Stimulated activated naive CD4-positive, alpha-beta T cell (primary cell): ENCODE measurements at places on chromosomes 6 and 20.

GRCh38 chr6:52946306-52946705 lies 36.8 kb upstream of the GSTA3 start:
- DNase-seq = no peak

GRCh38 chr6:146850238-146850896 lies 251.6 kb downstream of the ADGB start:
- no peak for DNase-seq

DNA sequence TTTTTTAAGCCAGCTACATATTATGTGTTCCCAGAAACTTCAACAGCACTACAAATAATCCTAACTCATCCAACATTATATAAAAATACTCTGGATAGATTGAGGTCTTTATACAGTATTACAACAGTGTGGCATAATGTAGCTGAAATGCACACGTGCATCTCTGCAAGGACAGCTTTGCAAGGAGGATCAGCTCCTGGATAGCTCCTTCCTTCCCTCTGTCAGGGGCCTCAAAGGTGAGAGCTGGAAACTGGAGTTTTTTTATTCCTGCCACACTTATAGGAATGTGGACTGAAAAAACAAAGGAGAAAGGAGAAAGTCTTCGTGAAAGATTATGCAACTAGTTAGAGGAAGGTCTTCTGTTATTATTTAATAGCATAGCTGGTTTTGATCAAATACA lies 53.1 kb downstream of the PLG start:
- no peak for DNase-seq

DNA sequence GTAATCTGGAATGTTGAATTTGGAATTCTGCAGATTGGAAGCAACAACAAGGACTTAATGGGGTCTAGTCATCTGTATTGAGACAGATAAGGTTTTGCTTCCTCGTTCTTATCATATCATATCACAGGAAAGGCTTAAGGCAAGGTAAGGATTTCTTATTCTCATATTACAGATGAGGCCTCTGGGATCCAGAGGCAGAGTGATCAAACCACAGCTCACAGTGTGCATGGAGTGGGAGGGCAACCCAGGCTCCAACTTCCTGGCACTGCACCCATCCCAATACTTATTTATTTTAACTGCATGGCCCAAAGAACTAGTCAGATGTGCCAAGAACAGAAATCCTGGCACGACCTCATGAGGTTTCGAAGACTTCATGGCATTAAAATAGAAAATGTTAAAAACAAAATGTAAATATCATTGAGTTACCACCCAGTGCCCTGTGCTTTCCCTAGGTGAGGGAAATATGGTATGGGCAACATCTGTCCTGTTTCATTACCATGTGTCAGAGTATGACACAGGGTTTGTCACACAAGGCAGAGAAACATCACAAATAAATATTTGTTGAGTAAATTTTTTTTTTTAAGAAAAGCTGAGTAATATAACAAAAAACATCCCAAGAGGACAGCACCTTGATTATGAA lies 191.9 kb downstream of the ISM1 start:
- DNase-seq = no peak

DNA sequence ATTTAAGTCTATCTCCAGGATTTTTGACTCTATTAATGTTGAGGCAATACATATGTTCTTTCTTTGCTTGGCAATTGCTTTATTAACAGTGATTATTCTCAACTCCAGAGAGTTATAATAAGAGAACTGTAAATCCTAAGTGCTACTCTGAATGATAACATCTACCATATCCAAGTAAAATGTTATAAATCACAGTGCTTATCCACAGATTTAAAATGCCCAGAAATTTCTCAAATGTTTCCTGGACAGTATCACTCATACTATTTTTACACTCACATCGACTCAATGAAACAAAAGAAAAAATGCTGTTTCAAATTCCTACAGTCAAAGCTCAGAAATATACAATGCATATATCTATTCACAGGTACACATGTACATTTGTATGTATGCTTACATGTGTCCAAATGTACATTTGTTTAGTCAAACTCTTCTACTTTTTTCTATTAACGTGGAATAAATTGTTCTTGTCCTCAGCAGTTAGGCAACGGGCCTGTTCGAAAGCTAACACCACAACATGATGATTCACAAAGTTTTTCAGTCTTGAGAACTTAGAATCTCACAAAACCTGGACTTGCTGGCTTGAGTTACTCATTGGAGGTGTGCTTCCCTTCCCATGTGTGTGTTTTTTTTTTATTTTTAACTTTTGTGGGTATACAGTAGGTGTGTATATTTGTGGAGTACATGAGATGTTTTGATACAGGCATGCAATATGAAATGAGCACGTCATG lies 193.0 kb downstream of the GJA10 start:
- DNase-seq = no peak

GRCh38 chr6:100453701-100454521 lies 10.8 kb downstream of the SIM1 start:
- no peak for DNase-seq

- DNase-seq = no peak
These were observed 124.0 kb downstream of the PXDC1 start for GRCh38 chr6:3627501-3627900.

DNA sequence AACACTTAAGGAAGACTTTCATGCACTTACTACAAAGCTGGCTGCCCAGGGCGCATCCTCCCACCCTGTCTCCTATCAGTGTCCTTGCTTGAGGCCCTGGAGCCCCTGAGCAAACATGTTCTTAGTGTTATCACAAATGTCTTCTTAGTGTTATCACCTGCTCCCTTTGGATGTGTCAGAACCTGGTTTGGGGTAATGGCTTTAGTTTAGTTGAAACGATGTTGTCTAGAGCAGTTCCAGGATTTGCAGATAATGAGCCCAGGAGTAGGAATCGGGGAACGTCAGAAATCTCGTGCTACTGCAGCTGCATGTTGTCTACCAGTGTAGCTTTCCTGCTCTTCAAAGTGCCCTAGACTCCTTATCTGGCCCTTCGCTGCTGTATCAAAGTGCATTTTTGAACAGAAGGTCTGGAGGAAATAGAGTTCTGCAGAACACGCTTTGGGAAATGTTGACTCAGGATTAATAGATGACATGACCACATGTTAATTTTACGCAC lies 69.6 kb downstream of the PHACTR2 start:
- no peak for DNase-seq

GRCh38 chr20:16530201-16530681 lies 43.0 kb downstream of the KIF16B start:
- no peak for DNase-seq

DNA sequence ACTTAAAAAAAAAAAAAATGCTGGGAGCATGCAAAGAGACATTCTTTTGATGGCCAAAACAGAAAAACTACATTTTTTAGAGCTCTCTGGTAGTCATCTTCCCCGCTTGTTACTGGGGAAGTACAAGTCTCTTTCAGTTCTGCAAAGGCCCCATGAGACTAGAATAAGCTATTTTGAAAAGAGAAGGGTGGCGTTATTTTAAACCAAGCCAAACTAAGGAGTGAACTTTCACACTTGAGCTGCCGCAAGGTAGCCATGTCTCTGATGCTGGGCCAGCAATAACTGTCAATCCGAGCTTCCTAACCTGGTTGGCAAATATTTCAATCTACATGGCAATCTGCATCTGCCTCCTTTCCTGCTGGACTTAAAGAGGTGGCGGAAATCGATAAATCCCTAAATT lies 96.7 kb downstream of the L3MBTL3 start:
- no peak for DNase-seq

- DNase-seq = no peak
These were observed 218.7 kb upstream of the ARG1 start for GRCh38 chr6:131354356-131354755.

- no peak for DNase-seq
These were observed 57.0 kb upstream of the GNRH2 start for GRCh38 chr20:2986466-2986865.

DNA sequence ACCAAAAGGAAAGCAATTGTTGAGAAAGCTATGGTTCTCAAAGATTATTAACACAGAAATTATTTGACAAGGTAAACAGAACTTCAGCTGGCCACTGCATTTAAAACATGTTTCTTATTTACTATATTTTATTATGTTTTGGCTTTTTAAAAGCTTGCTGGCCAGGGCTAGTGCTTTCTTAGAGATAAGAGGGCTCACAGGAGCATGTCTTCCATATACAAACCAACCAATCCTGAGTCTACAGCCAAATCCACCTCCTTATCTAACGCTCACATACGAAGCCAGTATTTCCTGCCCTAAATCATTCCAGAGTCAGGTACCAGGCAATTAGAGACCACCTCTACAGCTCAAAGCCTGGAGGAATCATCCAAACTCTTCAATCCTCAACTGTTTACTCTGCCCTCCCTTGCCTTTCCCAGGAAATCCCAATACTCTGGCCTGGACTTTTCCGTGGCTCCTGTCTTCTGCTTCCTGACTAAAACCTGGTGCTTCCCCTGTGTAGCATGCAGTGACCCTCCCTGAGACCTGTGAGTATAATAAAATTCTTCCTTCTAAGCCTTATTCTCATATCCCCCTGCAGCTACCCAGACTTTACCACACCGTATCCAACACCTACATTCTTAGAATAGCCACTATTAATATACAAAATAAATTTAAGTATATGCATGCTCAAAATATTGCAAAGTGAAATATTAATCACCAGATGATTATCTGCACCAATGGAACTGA lies 33.2 kb downstream of the RANBP9 start:
- DNase-seq = no peak

DNA sequence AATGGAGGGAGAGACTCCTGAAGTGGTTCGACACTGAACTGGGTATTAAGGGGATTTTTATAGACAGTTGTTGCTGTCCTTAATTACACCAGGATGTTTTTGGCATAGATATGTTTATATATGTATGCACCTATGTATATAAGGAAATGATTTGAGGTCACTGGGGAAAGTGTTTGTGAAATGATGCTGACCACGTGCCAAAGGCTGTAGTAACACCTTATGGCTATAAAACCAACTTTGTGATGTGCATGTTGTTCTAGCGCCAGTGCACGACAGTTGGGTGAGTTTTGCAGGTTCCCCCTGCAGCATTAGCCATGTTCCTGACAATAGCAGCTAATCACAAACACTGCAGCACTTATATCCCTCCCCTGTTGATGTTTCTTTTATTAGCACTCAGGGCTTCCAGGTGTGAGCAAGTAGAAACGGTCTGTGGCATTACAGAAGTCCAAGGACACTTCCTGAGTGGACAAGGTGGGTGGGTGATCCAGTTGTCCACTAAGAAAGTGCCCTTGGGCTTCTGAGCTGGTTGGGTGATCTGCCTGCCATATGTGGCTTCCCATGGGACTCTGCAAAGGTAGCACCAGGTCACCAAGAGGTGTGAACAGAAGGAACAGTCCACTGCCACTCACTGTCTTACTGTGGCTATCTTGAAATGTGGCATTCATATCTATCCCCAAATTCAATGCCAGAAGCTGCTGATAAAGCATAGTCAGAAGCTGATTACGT lies 63.0 kb upstream of the RBM24 start:
- no peak for DNase-seq

DNA sequence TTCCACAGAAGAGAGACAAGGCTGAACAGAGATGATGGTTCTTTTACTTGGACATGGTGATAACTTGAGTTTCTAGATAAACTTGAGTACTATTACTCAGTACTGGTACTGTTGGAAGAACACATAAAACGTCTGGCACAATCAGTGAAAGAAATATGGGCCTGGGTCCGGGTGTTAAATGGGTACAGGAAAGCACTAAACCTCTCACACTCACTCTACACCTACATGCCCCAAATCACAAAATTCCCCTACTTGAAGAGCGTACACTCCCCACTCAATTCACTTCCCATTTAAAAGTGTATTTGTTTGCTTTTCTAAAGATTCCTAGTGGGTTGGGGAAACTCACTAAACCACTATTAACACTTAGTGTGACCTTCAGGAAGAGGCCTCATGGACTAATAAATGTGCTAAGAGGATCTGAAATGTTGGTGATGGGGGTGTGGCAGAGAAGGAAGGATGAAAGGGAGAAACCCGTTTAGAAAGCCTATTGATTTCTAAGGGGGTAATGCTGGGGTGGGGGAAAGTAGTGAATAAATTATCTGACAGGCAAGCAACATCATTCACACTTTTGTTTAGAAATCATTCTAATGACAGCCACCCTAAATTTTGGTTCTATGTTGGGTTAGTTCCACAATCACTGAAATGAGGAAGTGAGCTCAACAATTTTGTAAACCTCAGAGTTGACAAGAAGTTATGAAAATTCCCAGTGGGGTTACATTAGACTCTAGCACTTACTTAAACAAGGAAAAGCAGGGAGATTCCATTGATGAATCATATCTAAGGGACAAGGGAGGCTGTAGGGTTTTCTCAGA lies 222.6 kb upstream of the MARCKS start:
- no peak for DNase-seq

- no peak for DNase-seq
These were observed 77.5 kb downstream of the FKBP5 start for GRCh38 chr6:35611240-35611639.

- peak; percentile 35 for DNase-seq
These were observed 249.5 kb downstream of the ADGRG6 start for GRCh38 chr6:142551274-142551811.

DNA sequence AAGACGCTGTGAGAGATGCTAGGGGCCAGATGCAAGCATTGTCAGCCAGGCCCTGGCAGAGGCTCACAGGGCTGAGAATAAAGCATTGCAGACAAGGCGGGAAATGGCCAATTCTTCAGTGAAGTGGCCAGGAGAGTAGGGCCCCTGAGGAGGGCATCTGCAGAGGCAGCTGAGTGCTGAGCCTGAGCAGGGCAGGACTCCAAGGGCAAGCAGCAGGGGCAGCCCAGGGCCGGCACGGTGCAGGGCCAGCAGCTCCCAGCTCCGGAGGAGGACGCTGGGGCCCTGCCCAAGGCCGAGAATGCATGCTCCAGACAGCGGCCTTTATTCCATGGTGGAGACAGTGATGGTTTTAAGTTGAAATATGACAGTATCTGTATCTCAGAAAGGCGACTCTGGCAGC lies 305.5 kb downstream of the FOXC1 start:
- DNase-seq = no peak

DNA sequence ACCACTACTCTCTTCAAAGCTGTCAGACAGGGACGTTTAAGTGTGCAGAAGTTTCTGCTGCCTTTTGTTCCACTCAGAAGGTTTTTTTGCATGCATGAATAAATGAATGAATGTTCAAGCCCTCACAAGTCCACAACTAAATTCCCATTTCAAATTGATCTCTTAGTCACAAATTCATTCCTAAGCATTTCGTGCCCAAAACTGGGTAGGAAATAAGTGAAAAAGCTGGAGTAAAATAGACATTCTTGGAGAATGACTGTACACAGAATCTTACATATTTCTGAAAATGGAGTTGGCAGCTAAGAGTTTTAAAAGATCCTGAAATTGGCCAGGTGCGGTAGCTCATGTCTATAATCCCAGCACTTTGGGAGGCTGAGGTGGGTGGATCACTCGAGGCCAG lies 117.6 kb downstream of the PERP start:
- DNase-seq = no peak
